ENCODE measurements at places on chromosomes 1 and 21.

GRCh38 chr1:160427625-160428024 is 27.3 kb downstream of the VANGL2 start:
- peak; percentile 38 for DNase-seq

- no peak for DNase-seq
Observed at GRCh38 chr1:2477791-2478499, 1.9 kb downstream of the PLCH2 start.

- DNase-seq: no peak
Observed at GRCh38 chr1:81670286-81670685, 130.4 kb upstream of the ADGRL2 start.

DNA sequence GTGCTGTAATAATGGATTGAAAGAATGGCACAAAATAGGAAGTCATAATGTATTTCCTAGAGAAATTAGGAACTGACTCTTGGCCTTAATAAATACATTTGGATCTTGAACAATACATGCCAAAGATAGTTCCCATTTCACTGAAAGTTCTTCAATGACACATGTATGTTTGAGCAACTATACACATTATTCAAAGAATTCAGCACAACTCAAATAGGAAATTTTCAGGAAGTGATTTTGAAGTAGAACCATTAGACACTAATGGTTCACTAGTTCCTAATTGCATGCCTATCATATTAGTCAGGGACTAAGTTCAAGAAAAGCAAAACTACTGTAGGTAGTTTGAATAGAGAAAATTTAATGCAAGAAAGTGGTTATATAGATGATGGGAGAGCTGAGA is 404.7 kb downstream of the LMO4 start:
- DNase-seq: no peak

DNA sequence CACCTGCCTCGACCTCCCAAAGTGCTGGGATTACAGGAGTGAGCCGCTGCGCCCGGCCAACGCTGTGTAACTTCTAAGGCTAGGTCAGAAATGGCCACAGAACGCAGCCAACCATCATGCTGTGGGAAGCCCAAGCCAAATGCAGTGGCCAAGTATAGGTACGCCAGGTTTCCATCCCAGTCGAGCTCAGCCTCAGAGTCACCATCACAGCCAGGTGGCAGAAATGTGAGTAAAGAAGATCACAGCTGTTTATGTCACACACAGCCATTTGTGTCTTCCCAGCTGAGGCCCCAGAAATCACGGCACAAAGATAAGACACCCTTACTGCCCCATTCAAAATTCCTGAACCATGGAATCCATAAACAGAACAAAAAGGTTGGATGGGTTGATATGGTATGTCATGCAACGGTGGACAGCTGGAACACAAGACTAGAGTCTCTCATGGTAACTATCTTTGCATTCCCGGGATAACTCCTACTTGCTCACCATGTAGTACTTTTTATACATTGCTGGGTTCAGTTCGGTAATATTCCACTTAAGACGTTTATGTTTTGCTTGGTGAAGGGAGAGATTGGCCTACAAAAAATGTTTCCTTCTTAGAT is 84.3 kb downstream of the SLC45A1 start:
- no peak for DNase-seq

- no peak for DNase-seq
Observed at GRCh38 chr1:240612811-240613210, 856 bp upstream of the GREM2 start.

DNA sequence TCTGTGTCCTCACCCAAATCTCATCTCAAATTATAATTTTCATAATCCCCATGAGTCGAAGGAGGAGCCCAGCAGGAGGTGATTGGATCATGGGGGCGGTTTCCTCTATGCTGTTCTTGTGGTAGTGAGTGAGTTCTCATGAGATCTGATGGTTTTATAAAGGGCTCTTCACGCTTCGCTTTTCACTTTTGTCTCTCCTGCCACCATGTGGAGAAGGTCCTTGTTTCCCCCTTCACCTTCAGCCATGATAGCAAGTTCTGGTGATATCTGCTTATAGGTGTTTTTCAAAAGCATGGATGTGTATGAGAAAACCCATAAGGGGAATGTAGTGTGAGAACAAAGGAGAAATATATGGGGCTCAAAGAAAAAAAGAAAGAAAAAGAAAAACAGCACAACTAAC is 405.9 kb upstream of the RGS18 start:
- DNase-seq: no peak

DNA sequence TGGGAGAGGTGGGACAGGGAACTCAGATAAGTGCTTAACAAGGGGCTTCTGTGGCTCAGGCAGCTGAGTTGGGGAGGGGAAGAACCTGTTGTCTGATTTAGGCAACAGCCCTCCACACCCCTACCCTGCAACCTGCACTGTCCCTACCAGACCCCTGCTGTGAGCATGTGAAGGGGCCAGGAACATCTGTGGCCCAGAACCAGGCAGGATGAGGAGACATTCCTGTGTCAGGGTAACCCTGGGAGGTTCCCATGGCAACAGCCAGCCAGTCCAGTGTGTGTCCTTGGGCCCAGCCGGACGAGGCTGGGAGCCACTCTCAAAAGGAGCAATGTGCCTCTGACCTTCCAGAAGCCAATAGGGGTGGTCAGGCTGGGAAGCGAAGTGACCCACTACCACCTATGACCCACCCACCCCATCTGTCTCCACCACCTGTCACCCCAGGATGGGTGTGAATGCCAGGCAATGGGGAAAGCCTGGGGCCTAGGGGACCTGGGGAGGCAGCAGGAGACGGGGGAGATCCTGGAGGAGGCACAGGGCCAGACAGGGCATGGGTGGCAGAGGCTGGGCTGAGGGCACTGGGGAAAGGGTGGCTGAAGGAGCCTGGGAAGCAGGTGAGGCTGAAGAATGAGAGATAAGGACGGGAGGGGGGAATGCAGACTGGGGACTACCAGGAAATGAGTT is 5.0 kb upstream of the PMVK start:
- no peak for DNase-seq

DNA sequence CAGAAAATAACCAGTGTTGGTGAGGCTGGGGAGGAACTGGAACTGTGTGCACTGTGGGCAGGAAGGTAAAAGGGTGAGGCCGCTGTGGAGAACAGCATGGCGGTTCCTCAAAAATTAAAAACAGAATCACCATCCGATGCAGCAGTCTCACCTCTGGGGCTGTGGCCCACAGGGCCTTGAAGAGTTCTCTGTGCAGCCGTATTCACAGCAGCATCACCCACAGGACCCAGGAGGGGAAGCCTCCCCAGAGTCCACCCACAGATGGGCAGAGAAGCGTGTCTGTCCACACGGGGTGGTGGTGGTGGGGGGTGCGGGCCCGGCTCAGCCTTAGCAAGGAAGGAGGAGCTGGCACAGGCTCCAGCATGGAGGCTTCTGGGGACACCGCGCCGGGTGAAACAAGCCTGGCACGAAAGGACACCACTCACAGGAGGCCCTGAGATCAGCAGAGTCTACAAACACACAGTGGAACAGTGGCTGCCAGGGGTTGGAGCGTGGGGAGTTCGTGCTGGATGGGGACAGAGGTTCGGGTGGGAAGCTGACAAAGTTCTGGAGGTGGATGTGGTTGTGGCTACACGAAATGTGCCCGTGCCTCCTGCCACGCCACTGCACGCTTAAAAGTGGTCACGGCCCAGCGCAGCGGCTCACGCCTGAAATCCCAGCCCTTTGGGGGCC is 11.5 kb downstream of the MORN1 start:
- no peak for DNase-seq

DNA sequence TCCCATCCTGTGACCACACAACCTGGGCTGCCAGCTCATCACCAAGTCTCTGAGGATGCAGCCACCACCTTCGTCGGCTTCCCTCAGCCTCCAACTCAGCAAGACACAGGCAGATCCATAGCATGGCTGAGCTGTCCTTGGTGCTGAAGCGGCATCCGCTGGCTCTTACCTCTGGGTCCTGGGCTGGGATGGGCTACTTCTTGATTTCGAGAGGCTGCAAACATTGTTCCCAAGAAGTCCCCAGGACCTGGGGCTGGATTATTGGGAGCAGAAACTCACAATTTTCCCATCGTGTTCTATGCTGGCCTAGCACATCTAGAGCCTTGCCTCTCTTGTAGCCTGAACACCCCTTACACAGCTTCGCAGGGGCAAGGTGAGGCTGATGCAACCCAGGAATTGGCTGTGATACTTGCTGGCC is 24.9 kb upstream of the C1QA start:
- DNase-seq: peak; percentile 71

DNA sequence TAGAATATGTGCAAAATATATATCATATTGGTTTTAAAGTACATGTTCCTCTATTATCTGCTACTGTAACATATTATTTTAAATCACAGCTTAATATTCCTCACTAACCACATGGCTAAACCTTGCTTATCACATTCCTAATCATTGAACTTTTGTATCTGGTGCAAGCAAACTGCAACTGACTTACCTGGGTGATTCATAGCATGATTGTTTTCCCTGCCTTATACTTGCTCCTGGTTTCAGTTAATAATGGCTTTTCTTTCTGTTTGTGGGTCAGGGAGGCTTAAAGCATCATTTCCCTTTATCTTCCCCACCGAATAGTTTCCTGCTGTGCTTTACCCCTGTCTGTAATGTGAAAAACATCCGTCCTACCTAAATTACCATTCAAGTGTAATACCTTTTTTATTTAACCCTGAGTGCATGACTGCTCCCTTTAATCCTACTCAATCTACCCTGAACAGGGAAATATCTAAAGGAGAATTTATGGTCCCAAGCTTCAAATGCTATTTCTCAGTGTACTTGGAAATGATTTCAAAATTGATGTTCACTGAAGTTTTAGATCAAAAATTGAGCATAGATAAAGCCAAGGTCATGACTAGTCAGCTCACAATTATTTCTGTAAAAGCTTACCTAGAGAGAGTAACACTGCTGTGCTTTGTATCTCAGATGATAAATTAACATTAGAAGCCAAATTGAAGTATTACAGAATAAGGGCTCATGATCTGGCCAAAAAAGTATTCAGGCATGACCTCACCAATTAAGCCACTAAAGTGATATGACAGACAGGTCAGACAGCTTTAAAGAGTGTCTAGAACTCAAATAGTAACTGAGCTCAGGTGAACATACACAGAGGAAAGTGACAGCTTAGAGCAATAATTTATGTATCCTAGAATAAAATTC is 507.1 kb downstream of the BRINP3 start:
- no peak for DNase-seq

- no peak for DNase-seq
Observed at GRCh38 chr1:99745061-99745460, 21.4 kb downstream of the FRRS1 start.

GRCh38 chr1:55041613-55042012 is 2.3 kb downstream of the PCSK9 start:
- DNase-seq: no peak

DNA sequence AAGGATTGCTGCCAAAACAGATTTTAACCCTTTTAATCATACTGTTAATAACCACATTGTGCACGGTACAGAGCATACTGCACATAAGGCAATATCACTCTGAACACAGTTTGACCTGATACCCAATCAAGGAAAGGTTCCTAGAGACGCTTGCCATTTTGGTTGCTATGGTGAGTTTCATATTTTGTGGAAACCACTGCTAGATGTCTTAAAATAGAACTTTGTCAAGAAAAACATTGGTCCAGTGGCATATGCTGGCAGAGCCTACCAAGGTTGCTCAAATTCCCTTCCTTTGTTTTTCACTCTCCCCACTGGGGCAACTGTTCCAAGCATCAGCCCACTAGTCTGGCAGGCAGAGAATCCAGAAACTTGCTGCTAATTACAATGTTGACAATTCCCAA is 114.8 kb upstream of the DPYD start:
- DNase-seq: no peak

GRCh38 chr1:203539831-203540546 is 46.0 kb downstream of the OPTC start:
- no peak for DNase-seq
